AG09319 (cell line): ENCODE measurements at places on chromosomes 12 and 14.

DNA sequence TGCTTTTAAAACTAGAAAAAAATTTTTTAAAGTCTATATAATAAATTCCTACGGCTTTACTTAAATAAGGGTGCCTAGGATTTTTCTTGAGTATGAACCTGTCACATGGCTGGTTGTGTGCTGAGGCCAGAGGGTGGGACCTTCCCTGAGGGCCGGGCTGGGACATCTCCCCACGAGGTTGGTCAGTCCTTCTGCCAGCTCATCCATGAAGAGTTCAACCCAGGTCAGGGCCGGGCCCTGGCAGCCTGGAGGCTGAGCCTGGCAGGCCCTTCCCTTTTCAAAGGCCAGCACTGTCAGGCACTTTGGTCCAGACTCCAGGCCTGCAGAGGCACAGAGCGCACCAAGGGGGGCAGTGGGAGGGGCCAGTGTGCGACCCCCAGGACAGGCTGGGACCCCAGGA lies 31.7 kb downstream of the TNFAIP2 start:
- no peak for DNase-seq

DNA sequence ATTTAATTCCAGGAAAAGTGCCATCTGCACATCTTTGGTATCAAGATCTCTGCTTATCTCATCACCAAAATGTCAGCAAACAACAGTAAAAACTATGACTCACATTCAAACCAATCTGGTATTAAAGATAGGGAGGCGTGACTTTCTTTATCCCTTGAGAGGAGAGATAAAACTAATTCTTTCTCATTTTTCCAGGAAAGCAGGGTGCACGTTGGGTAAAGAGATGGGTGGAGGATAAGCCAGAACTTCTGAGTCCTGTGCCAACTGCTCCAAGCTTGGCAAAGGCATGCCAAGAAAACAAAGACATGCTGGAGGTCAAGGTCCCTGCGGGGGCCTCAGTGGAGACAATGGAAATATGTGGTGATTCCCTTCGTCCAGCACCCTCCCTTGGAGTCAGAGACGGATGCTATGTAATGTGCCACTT lies 225.8 kb upstream of the PLXNC1 start:
- no peak for DNase-seq

DNA sequence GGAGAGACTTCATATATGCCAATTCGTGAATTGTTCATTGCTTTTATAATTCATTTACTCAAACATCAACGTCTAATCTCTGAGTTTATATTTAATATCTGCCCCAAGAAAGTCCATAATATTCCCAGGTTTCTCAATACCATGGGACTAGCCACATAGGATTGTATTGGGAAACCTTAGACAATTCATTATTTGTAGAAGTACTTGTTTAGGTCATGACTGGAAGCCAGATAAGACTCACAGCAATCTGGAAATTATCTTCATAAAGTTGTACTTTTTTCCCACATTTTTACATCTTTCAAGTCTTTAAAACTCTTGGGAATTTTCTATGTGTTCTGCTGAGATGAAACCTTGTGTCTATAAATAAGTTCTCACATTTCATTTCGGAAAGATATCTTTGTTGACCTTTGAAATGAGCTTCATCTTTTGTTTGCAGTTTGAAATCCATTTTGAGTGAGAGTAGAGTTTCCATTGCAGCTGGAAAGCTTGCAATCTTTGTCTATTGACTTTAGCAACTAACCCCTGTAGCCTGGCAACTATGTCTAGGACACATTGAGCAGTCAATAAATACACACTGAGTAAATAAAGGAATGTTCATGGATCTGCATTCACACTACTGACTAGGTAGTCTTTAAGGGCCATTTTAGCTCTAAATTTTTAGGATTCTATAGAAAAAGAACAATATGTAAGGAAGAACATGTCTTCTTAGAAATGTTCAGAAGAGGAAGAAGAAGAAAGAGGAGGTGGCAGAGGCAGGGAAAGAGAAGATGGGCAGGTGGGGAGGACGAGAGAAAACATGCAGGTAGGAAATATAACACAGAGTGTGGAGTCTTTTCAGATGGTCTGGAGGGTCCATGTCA lies 154.4 kb downstream of the LRIG3 start:
- no peak for DNase-seq

GRCh38 chr12:7319930-7320329 lies 16.1 kb downstream of the ACSM4 start:
- DNase-seq = no peak

DNA sequence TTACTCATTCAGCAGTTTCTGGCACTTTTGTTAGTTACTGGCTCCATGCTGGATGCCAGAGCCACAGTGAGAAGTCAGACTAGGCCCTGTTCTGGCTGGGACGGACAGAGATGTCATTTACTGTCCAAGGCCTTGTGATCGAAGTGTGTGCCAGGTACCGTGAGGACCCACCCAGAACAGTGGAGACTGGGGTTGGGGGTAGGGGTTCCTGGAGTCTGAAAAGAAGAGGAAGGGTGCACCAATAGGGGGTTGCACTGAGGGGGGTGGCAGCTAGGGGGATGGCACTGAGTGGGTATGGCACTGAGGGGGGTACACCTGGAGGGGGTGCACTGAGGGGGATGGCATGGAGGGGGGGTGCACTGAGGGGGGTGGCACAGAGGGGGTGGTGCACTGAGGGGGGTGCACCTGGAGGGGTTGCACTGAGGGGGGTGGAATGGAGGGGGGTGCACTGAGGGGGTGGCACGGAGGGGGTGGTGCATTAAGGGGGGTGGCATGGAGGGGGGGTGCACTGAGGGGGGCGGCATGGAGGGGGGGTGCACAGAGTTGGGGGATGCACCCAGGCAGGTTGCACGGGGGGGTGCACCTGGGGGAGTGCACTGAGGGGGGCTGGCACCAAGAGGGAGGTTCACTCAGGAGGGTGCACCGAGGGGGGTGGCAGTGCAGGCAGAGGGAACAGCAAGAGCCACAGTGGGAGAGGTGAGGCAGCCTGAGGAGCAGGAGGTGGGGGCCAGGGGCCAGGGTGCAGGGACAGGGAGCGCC lies 10.6 kb upstream of the CYP46A1 start:
- no peak for DNase-seq

DNA sequence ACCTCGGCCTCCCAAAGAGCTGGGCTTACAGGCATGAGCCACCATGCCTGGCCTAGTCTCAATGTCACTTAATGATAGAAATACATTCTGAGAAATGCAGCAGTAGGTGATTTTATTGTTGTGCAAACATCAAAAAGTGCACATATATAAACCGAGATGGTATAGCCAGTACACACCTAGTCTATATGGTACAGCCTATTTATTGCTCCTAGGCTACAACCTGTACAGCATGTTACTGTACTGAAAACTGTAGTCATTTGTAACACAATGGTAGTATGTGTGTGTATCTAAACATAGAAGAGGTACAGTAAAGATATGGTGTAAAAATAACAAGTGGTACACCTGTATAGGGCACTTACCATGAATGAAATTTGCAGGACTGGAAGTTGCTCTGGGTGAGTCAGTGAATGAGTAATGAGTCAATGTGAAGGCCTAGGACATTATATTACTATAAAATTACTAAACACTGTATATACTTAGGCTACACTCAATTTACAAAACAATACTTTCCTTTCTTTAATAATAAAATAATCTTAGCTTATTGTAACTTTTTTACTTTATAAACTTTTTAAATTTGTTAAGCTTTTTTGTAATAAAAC lies 166.7 kb upstream of the SYT1 start:
- DNase-seq = no peak

DNA sequence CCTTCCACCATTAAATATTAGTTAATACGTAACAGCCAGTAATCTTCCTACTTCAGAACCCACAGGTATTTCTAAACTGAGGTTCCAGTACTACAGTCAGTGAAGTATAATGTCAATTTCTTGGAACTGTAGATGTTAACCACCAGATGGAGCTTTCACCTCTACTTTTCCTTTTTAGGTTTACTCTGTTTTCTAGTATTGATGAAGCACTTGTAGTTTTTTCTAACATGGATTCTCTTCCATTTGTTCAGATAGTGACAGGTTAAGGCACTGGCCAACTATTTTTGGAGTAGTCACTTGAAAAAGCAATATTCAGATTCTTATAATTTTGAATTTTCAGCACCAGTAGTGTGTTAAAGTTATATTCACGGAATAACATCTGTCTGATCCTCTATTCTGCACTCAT lies 4.6 kb upstream of the SEC23A start:
- DNase-seq = no peak

GRCh38 chr14:81534510-81535074 lies 939 bp upstream of the SEL1L start:
- DNase-seq = no peak

- no peak for DNase-seq
Observed at GRCh38 chr12:108312693-108313189, 26.4 kb downstream of the CMKLR1 start.

GRCh38 chr14:70422538-70422937 lies 5.6 kb upstream of the SYNJ2BP start:
- no peak for DNase-seq

- DNase-seq = no peak
Observed at GRCh38 chr12:87332987-87333726, 696.0 kb downstream of the C12orf50 start.

GRCh38 chr12:31929027-31929526 lies 30.1 kb upstream of the RESF1 start:
- DNase-seq = no peak

DNA sequence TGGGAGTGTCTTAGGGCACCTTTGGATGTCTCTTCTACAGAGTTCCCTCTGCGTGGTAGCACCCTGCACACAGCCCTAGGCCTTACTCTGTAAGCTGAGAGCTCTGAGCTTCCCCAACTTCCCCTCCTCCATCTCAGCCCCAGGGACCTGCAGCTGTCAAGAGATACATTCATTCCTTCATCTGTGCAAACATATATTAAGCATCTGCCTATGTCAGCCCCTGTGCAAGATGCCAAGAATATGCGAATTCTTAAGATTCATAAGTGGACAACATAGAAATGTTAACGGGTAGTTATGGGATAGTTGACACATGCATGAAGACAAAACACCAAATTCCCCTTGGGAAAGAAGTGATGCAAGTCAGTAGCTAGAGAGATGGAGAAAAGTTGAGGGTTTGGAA lies 190.8 kb downstream of the SLC41A2 start:
- no peak for DNase-seq

- no peak for DNase-seq
Observed at GRCh38 chr14:102057480-102058114, 29.2 kb downstream of the HSP90AA1 start.

DNA sequence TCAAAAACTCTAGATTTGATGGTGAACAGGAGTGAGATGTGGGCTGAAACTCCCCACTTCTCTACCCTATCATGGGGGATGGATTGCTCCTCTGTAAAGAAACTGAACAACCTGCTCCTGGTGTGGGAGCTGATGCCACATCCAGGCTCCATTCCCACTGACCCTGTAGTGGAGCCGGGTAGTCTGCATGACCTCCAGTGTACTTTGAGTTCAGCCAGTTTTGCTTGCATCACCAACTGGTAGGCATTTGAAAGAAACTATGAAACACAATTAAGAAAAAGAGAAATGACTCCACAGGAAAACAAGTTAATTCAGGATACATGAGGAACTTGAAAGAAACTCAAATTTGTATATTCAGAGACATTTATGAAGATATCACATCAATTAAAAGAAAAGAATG lies 27.3 kb upstream of the EMP1 start:
- no peak for DNase-seq

DNA sequence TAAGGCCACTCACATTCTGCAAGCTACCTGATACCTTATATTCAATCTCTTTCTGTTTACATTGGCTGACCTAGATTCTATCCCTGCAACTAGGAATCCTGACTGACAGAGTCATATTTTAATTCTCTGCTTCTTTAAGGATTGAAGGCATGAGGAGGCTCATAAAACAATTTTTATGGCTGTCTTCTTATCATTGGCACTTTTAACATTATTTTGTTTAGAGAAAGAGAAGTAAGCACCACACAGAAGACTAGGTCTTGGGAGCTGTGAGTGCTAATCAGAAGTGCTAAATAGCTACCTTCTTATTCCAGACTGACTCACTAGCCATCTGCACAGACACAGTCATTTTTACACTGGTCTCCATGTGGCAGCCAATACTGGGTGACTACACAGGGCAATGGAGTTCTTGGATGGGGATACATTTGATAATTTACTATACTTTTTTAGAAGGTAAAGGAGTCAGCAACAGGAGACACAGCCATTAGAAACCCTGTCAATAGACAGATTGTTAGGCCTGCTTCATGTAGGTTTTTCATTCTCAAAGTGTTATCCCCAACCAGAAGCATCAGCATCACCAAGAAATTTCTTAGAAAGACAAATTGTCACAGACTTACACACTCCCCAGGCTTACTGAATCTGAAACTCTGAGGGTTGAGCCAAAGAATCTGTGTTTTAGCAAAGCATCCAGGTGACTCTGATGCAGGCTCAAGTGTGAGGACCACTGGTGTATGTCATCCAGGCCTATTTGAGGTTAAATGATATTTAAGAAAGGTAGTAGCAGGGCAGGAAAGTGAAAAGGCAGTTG lies 214.1 kb downstream of the DUSP6 start:
- DNase-seq = no peak

- DNase-seq = no peak
Observed at GRCh38 chr12:104769144-104769561, 188.9 kb downstream of the SLC41A2 start.

DNA sequence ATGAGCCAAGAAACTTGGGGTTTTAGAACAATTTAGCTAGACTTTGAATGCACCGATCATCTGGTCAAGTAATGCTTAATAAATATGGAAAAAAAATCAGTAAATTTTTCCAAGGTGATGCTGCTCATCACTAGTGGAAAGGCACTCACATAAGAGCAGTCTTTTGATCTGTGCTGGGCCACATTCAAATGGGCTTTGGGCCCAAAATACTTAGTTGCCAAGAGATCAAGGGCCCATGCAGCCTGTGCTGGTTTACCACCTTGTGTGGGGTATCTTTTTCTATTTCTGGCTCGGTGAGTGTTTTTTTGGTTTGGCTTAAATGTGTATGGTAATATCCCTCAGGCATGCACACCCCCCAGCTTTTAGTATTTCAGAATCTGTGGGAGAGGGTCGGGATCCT lies 943.2 kb downstream of the TMTC2 start:
- no peak for DNase-seq
